Retina (tissue), 1 donor: ENCODE measurements at places on chromosomes 1 and 21.

DNA sequence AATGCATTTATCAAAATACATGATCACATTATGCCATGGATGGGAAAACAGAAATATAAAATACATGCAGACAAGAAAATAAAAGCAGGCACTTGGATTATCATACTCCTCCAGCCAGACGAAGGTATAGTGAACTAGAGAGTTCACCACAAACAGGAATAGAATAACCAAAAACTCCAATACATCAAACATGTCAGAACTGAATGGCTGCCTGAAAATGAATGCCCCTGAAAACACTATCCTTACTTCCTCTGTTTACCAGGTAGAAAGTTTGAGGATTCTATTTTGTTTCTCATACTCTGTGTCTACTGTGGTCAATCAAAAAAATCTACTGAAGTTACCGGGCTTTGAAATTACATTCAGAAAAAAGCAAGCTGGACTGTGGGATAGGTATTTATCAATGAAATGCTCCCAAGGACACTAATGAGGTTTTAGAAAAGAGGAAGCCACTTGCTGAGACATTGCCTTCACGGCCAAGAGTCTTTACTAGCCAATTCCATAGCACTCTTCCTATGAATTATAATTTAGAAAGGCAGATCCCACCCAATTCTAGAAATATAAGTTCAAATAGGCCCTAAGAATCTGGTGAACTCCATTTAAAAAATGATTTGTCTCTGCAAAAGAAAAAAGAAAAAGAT is 197.7 kb downstream of the SMYD3 start:
- DNase-seq = no peak

DNA sequence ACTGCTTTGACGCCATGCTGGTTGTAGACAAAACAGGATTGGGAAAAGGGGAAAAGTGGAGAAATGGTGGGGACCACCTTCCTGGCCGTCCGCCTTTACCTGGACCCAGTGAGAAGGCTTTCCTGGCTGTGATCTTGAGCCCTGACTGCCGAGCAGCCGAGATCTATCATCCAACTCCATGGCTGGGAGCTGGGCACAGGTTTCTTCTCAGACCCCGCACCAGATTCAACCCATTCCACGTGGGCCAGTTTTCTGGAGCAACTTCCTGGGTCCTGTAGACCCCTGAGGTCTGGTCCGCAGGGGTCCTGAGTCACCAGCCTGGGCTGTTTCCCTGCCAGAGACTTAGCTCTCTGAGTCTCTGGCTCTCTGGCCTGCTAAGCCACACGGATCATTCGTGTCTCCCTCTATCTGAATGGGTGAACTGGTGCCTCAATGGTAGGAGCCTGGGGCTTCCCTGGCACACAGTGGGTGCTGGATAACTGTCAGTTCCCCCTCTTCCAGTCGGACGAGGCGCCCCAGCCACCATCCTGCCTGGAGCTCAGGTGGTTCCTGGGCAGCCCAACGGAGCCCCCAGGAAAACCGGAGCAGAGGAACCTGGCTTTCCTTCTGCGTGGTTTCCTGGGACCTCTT is 4.5 kb upstream of the NPHP4 start:
- no peak for DNase-seq

- no peak for DNase-seq
These were observed 141.8 kb downstream of the SYT2 start for GRCh38 chr1:202568410-202568809.

DNA sequence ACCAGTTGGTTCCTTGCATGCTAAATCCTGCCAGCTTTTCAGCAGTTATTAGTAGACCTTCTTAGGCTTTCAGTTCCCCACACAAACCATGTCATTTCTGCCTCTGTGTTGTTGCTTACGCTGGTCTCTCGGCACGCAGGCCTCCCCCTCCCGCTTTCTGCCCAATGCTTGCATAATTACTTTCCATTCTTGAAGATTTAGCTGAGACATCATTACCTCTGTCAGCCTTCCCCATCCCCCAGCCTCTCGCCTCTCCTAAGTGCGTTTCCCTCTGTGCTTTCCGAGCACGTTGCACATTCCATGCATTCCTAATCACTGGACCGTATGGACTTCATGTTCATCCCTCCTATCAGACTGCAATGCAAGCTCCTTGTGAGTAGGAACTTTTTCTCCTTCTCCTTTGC is 26.8 kb downstream of the TSHB start:
- DNase-seq = peak; percentile 70

DNA sequence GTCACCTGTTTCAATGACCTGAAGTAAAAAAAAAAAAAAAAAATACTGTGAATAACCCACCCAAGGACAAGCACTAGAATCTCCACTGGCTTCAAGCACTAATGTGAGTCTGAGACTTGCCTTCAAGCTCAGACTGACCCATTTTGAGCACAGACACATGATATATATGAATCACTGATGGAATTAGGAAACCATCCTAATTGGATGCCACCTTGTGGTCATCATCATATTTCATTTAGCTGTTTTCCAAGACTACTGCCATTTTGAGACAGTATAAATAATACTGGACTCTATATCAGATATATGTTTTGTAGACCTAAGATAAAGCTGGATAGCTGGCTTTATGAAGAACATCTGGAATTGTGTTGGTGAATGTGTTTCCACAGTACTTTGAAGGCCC is 1232.0 kb downstream of the KCNT2 start:
- no peak for DNase-seq

- no peak for DNase-seq
These were observed 19.4 kb downstream of the TCP10L start for GRCh38 chr21:32565856-32566465.

DNA sequence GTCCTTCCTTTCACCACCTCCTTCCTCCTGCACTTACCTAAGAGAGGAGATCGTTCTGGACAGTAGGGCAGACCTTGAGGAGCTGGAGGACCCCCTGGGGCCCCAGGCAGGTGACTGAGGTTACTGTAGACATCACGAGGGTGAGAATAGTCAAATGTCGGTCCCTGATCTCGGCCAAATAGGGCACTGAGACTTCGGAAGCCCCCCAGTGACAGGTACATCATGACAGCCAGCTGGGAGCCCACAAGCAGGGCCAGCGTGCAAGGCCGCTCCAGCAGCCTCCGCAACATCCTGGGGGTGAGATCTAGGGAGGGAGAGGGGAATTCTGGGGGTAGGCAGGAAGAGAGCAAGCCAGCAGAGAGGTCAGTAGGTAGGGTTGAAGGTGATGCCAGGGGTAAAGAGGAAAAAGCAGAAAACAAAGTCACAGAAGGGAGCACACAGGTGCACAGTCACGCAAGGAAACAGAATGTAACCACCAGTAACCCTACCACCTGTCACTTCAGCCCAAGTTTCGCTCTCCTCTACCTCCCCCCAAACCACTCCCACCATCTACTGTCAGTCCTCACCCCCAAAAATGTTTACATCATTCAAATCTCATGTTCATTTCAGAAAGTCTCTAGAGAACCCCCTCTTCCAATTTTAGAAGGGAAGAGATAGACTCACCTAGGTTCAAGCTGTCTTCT is 1.4 kb downstream of the B4GALT3 start:
- no peak for DNase-seq

- no peak for DNase-seq
These were observed 60.0 kb upstream of the KCTD3 start for GRCh38 chr1:215507119-215507518.

DNA sequence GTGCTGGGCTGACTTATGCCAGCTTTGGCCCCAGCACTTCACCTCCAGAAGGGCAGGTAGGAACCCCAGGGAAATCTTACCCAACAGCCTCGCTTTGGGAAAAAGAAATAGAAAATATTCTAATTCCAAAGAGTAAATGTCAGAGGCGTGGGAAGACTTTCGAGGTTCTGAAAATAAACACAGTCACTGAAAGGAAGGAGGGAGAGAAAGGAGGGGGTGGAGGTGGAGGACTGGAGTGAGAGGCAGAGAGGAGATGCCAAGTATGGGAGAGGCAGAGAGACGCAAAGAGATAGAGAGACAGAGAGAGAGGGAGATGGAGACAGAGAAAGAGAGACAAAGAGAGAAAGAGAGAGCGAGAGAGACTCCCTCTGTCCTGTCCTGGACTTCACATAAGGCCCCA is 395.0 kb downstream of the PTPRU start:
- DNase-seq = no peak

GRCh38 chr1:12640237-12640957 is 3.5 kb upstream of the AADACL4 start:
- DNase-seq = no peak

- DNase-seq = peak; percentile 87
These were observed 10.4 kb downstream of the BARHL2 start for GRCh38 chr1:90706437-90707362.

GRCh38 chr1:219466766-219467165 is 146.1 kb downstream of the ZC3H11B start:
- DNase-seq = no peak

DNA sequence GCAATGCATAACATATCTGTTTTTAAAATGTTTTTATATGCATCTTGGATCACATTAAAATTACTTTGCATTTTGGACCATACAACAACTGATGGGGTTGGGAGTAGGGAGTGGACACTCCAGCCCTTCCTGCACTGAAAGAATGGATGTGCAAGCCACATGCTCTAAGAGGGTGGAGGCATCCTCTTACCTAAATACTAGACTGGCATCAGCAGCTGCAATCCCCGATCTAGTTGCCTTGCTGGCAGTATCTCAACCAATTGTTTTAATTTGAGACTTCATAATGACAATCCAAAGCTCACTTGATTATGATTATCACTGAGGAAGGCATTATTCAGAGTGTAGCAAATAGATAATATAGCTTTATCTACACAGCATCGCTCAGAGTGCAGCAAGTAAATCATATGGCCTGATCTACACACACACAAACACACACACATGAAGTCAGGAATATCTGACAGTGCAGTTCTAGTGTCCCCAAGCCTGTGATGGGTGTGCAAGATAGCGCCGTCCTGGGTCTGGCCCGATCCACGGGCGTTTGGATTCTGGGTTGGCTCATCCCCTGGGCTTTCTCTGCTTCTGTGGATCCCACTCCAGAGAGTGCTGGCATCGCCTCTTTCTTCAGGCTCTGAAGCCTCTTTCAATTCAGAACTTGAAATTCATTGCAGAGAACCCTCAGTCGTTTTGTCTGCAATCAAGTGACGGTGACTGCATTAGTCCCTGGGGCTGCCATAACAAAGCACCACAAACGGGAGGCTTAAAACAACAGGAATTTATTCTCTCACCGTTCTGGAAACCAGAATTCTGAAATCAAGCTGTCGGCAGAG is 181.3 kb downstream of the ETS2 start:
- no peak for DNase-seq
